ENCODE measurements at places on chromosomes 13 and 19.

- no peak for DNase-seq
Observed at GRCh38 chr13:43489233-43489632, 297.5 kb downstream of the ENOX1 start.

DNA sequence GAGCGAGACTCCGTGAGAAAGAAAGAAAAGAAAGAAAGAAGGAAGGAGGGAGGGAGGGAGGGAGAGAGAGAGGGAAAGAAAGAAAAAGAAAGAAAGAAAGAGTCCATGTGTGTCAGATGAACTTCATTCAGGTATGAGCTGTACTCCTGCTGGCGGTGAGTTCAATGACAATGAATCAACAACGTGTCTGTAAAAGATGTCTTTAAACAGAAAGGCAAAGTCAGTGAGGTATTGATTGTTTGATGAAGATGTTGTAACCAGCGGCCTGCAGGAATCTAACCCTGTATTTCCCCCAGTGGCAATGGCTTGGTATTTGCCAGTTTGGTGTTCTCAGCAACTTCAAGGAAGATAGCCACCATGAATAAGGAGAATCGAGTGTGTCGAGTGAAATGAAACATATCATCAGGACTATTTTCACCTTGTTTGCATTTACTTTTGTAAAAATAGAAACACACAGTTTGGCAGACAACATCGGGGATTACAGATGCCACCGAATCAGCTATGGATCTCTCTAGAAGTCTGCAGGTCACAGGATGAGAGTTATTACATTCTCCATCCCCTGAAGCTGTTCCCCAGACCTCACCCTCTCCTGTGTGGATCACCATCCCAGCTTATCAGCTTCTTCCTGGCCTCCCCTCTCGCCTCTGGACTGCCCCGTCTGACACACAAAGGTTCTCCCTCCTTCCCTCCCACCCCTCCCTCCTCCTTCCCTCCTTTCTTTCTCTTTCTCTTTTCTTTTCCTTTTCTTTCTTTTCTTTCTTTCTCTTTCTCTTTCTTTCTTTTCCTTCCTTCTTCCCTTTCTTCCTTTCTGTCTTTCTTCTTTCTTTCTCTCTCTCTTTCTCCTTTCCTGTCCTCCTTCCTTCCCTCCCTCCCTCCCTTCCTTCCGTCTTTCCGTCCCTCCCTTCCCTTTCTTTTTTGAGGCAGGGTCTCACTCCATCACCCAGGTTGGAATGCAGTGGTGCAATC, 8.2 kb upstream of the SBK3 start:
- no peak for DNase-seq

- DNase-seq: peak; percentile 93
Observed at GRCh38 chr19:17021793-17022590, 4.6 kb downstream of the CPAMD8 start.

DNA sequence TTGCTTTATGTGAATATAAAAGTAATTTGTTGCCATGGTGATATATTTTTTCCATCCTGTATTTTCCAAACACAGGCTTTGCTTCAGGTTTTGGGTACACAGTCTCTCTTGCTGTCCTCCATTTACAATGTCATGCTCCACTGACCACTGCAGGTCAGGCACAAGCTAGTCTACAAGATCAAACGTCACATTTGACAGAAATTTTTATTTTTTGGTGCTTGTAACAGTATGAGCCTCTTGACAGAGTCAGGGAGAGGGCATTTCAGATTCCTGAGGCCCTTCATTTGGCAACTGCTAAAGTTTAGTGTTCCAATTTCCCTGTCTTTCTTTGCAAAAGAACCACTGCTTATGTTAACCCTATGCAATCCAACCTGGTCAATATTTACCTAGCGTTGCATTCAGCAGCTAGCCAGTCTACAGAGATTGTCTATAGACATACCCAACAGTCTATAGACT, 175.0 kb downstream of the RFC3 start:
- DNase-seq: no peak

DNA sequence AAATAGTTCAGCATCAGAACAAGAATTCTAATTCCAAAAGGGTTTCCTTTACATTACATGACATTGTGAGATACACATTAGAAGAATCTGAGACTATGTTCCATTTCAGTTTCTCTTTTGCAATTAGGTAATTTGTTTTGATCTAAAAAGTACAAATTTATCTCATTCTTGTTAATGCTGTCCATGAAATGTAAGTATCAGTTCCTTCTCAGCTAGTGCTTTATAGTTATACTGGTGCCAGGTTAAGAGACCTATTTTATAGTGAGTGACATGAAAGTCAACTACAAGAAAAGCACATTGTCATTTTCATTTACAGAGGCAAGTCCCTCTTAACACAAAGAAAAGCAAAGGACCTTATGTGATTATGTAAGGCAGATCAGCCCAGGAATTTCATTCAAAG, 43.9 kb downstream of the RCBTB2 start:
- peak; percentile 53 for DNase-seq

DNA sequence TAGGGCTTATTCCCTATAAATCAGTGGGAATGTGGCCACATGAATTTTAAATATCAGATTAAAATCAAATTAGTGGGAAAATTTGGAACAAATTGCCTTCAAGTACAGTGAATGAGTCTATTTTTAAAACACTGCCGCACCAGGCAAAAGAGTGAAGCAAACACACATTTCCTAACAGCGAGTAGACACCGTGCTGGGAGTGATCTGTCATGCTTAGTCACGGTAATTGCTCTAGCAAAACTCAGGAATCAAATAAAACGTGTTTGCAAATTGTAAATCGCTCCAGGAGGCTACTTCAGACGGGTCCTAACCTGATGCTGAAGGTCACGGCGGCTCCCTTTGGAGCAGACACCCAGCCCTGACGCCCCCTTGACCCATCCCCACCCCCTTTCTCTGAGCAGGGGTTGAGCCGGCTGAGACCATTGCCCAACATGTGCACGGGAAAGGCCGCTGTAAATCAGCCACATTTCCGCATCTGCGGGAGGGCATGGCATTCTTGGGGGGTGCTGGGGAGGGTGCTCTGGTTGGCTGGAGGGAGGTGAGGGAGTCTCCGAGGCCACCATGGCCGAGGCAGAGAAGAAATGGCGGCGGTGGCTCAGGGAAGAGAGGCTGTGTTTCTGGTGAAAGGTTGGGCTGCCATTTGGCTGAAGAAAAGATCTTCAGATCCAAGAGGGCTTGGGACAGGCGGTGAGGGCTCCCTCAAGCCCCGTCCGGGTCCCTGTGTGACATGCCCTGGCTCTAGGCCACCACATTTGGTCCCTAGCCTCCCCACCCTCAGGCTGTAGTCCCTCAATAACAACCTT, 8.9 kb downstream of the CEBPA start:
- DNase-seq: peak; percentile 91

- no peak for DNase-seq
Observed at GRCh38 chr13:112696869-112697465, 7.1 kb downstream of the ATP11A start.

- no peak for DNase-seq
Observed at GRCh38 chr13:91362908-91363307, 15.4 kb downstream of the MIR17HG start.

GRCh38 chr13:46179491-46179908, 2.5 kb downstream of the LCP1 start:
- DNase-seq: peak; percentile 58

GRCh38 chr19:14118165-14119051, 846 bp upstream of the PRKACA start:
- peak; percentile 96 for DNase-seq

DNA sequence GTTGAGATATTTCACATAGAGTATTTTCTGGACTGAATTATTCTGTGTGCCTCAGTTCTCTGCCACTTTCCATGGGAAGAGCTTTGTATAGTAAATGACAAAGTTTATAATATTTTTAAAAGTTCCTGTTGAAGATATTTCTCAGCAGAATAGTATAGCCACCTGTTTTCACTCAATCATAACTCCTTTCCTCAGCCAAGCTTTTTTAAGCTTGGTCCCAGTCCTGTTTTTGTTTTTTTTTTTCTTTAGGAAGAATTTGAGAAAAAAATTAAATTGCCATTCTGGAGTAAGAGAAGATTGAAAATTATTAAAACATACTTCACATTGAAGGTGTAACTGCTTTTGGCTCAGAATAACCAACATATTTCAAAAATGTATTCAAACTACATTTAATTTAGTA, 55.5 kb downstream of the ENOX1 start:
- DNase-seq: no peak

GRCh38 chr19:7505682-7506384, 10.1 kb upstream of the ZNF358 start:
- DNase-seq: no peak

- no peak for DNase-seq
Observed at GRCh38 chr19:57338877-57339276, 12.2 kb upstream of the ZNF304 start.

- no peak for DNase-seq
Observed at GRCh38 chr19:3668331-3669081, 31.8 kb downstream of the PIP5K1C start.

DNA sequence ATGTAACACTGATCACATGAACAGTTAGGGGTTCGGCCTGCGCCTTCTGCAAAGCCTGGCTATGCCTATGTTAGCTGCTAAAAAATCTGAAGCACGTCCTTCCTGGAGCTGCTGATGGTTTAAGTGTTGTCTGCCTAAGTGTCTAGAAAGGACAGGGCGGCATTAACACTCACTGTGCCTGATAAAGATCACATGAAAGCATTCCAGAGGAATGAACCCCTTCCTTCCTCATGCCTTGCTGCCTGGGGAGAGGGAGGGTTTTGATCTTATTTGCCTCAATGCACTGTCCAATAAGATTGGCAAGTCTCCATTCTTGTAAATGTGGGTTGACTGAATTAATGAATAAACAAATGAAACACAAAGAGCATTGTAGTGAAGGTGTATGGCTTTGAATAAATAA, 5.2 kb downstream of the DOCK9 start:
- DNase-seq: no peak

DNA sequence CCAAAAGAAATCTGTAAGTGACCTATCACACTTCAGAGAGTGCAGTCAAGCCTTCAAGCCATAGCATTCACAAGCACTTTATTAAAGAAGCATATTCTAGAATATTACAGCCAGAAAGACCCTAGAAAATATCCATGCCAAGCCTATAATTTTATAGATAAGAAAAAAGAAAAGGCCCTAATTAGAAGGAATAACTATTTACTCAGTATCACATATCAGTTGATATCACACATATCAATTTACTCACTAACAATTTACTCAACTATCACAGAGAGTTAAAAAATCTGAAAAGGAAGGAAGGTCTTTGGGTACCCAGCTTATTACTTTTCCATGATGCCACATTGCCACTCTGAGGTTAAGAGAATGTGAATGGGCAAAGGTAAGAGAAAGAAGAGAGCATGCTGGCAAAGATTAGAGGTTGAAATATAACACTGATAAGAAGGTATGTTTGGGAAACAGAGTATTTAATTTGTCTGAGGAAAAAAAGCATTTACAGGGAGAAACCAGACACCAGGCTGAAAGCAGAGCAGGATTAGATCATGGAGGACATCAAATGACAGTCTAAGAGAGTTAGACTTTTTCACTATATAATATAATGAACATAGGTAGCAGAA, 186.2 kb downstream of the VWA8 start:
- no peak for DNase-seq

- no peak for DNase-seq
Observed at GRCh38 chr19:35736913-35737886, 5.1 kb downstream of the IGFLR1 start.

- DNase-seq: no peak
Observed at GRCh38 chr13:113886561-113887112, 22.8 kb upstream of the GAS6 start.

DNA sequence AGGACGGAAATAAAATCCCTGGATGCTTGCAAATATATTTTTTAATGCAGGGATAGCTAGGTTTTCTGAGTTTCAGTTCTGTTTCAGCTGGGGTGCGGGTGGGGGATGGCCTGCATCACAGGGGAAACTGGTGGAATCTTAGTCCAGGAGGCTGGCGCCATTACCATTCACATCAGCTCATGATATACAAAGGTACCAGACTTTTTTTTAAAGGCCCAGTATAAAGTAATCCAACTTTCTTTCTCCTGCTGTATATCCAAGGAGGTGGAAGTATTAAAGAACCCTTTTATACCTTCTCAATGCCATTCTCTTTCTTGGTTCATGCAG, 343.8 kb downstream of the KCNRG start:
- DNase-seq: peak; percentile 39

- DNase-seq: no peak
Observed at GRCh38 chr19:38569368-38569983, 48.3 kb downstream of the MAP4K1 start.

DNA sequence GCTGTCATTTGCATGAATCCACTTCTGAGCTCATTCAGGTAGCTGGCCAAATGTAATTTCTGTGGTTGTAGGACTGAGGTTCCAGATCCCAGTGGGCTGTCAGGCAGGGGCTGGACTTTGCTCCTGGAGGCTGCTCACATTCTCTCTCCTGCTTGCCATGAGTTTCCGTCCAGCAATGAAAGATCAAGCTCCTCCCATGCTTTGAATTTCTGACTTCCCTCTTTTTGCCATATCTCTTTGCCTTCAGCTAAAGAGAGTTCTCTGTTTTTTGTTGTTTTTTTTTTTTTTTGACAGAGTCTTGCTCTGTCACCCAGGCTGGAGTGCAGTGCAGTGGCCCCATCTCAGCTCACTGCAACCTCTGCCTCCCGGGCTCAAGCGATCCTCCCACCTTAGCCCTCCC, 76.9 kb downstream of the ING1 start:
- DNase-seq: no peak

- DNase-seq: no peak
Observed at GRCh38 chr13:98507282-98507797, 69.6 kb downstream of the STK24 start.

- no peak for DNase-seq
Observed at GRCh38 chr13:43196086-43196621, 172.8 kb downstream of the DNAJC15 start.

- no peak for DNase-seq
Observed at GRCh38 chr19:9941671-9942070, 5.4 kb upstream of the OLFM2 start.

DNA sequence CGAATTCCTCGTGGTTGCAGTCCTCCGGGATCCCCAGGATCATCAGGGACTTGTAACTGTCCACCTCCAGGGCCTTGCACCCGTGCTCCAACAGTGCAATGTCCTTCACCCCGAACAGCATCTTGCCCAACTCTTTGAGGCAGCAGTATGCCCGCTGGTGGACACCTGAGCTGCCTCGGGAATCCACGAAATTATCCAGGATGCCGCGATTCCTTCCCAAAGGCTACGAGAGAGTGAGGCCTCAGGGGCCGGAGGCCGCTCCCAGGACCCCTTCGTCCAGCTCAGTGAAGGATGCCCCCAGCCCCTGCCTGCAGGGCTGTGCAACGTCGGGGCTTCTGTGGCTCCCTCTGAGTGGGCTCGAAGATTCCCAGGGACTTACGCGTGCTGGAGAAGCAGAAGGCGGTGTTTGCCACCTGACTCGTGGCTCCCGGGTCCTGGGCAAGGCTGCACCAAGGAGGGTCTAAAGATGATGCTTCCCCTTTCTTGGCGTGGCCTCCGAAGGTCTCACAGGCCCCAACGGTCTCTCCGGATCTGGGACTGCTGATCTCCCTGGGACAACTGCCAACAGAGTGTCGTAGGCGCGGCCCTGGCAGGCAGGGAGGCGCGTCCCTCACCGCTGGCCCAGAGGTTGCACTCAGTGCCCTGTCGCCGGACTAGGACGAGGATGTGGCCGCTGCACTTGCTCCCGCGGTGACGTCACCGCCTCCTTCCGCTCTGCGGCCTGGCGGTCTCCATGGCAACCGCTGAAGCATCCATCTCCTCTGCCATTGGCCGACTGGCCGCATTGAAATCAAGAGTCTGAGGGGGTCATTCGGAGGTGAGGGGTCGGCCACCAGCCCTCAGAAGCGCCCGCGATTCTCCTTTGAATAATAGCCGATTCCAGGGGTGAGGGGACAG, at the start of gene PNMA8C:
Gene PNMA8C, minus strand, starts transcription at position 698 of the 897 bp plus-strand sequence. Its CDS starts 577 bp downstream, at position 121.
- DNase-seq: peak; percentile 75

GRCh38 chr13:33172400-33172799, 113.2 kb downstream of the STARD13 start:
- no peak for DNase-seq

- no peak for DNase-seq
Observed at GRCh38 chr19:38697641-38698071, 46.6 kb downstream of the CAPN12 start.
